ENCODE measurements at places on chromosomes 12 and 14.
A peak's percentile ranks its signal among the peaks of the same experiment; 100 is the strongest.

- DNase-seq: no peak
These were observed 86.4 kb downstream of the SPPL3 start for GRCh38 chr12:120817559-120818330.

DNA sequence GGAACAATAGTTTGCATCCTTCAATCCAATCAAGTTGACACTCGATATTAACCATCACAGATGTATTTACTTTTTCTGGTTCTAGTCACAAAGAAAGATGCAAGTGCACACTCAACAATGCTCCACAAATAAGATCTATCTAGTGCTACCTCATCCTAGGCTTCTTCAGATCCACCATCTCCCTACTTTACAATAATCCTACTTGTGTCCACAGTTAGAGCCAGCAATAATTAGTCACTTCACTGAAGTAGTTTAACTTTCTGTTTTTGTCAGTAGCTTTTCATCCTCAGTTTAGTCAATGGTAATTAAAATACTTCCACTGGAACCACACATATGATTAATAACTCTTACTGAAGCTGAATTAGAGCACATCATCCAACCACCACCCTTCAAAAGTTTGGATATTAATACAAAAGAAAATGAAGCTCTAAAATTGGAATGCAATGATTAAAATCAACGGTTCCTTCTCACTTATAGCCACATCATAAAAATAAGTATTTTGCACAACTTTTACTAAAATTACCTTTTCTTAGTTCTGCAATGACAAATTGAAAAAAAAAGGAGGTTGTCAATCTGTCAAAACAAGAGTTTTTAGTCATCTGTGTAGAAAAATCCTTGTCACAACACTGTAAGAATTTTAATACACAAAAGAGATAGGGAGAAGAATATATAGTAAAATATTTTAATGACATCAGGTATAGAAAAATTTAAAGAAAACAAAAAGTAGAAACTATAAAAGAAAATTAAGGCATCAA is 28.2 kb upstream of the SNRPF start:
- DNase-seq: no peak

DNA sequence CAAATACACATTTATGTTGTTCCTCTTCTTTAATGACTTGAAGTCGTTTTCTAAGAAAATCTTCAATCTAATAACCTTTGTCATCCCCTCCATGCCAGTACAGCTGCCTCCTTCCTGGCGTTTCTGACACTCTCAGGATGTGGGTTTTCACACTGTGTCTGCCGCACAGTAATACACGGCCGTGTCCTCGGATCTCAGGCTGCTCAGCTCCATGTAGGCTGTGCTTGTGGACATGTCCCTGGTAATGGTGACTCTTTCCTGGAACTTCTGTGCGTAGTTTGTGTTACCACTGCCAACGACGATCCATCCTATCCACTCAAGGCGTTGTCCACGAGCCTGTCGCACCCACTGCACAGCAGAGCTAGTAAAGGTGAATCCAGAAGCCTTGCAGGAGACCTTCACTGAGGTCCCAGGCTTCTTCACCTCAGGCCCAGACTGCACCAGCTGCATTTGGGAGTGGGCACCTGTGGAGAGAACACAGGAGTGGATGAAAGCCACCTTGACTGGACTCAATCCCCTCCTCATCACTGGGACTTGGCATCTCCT is 1095.9 kb downstream of the TMEM121 start:
- no peak for DNase-seq

- no peak for DNase-seq
These were observed 80.0 kb upstream of the EGLN3 start for GRCh38 chr14:34030864-34031263.

DNA sequence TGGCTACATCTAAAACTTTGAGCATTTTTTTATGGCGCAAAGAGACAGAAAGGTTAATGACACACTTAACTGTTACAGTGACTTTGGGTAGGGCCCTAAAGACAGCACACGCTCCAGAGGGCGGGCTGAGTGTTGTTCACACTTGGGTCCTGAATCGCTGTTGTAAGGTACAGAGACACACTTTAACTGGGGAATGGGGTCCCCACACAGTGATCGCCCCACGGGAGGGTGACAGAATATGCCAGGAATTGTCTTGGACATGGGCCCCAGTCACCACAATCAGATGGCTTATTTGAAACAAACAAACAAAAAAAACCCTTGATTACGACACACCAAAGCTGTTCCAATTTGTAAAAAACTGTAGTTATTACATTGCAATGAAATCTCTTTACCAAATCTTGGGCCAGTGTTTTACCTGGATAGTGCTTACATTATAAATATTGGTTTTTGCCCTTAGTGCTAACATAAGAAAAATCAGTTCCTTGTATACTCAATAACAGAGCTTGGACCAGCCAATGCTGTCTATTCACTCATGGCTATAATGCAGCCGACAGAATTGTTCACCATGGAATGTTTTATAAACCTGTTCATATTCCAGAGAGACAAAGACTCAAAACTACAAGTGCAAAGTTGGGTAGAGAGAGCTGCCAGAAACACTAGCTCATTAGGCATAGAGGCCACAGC is 28.3 kb downstream of the KCTD10 start:
- DNase-seq: no peak

GRCh38 chr12:124715121-124715990 is 147.9 kb upstream of the NCOR2 start:
- no peak for DNase-seq

- no peak for DNase-seq
These were observed 131.3 kb downstream of the ITPR2 start for GRCh38 chr12:26701604-26702215.

- DNase-seq: no peak
These were observed 2.8 kb downstream of the TSHR start for GRCh38 chr14:80958226-80958625.

DNA sequence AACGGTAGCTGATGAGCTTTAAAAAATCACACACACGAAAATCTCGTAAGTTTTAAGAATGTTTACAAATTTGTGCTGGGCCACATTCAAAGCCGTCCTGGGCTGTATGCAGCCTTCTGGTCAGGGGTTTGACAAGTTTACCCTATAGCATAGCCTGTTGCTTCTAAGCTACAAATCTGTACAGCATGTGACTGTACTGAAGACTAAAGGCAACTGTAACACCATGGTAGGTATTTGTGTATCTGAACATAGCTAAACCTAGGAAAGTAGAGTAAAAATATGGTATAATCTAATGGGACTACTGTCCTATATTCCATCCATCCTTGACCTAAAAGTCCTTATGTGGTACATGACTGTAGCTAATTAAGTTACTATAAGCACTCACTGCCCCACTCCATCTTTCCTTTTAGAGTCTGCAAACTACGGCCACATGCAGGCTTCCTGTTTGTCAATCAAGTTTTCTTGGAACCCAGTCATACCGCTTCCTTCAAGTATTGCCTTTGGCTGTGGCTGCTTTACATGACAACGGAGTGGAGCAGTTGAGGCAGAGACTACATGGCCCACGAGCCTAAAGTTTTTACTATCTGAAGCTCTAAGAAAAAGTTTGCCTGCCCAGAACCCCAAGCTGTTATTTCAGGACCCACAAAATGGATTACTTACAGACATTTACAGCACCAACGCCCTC is 18.5 kb downstream of the KRT7 start:
- no peak for DNase-seq

DNA sequence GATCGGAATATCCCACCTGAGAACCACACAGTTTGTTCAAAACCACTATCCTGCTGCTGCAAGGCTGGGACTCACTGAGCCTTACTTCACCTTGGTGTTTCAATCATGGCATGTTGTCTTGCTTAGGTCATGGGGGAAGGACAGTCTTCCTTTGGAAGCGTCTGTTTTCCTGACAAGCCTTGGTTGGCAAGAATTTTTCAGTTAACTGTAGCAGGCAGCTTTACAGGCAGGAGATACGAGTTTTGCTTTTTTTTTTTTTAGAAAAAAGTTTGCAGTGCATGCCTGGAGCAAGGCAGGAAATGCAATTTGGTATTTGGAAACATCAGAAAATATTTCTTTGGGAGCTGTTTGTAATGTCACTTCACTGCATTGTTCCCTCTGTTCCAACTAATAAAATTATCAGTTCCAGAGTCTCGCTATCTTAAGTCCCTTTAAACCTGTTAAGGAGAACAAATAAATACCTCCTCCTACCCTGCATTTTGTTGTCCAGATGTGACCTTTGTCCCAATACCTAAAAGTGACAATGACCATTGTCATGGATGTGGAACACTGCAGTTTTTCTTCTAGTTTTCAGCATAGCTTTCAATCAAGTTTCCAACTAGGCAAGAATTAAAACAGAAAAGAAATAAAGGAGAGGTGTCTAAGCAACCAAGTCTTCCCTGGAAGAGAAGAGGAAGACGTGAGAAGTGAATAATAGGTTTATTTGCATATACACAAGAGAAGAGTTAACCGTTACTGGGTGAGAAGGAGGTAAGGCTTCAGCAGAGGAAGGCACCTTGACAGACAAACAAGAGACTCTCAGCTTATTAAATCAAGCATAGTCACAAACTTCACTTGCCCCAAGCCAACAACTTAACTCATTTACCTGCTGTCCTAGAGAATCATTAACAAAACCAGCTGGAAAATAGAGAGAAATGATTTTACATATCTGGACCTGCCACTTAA is 71.4 kb upstream of the ACTN1 start:
- DNase-seq: no peak

DNA sequence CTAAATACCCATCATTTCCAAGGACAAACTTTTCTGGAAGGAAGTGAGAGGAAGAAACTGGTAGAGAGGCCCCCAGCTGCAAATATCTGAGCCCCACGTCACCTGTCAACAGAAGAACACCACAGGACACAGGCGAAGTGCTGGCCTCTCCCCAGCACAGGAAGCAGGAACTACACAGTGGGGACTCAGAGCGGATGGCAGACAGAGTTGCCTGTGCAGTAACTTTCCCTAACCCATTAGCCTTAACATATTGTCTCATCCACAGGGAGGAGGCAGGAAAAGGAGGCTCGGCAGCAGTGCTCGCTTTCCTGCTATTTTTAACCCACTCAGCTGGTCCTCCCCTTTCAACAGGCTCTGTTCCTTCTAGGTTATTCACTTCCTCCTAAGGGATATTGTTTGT is 111.5 kb upstream of the TMPO start:
- no peak for DNase-seq

DNA sequence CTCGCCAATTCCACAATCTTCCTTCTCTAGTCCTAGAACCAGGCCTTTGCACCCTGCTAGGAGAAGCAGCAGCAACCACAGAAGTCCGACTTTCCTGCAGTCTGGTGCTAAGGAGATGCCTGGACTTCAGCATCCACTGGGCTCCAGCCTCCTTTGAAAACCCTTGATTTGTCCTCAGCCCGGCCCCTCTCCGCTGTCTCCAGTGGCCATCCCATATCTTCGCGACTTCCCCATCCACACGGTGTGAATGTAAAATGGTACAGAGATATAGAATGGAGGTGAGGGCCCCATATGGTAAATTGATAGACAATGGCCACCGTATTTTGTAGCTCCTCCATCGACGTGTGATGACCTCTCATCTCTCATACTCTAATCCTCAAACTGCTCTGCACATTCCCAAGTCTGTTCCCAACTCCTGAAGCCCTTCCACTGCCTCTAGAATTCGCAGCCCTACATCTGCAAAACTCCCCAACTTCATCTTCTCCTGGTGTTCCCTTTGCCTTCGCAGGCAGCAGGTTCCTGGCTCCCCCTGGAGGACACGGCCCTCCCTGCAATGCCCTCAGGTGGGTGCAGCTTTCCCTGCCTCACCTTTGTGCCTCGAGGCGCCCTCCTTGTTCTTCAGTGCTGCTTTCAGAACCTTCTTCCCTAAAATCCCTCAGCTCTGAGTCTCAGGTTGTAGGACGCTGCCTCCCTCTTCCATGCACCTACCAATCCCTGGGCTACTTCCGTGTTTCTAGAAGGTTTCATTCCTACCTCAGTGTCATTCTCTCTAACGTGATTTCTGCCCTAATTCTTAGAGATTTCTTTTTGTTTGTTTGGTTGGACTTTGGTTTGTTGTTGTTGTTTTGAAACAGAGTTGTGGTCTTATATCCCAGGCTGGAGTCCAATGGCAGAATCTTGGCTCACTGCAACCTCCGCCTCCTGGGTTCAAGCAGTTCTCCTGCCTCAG is 36.7 kb downstream of the TMBIM6 start:
- peak; percentile 71 for DNase-seq

DNA sequence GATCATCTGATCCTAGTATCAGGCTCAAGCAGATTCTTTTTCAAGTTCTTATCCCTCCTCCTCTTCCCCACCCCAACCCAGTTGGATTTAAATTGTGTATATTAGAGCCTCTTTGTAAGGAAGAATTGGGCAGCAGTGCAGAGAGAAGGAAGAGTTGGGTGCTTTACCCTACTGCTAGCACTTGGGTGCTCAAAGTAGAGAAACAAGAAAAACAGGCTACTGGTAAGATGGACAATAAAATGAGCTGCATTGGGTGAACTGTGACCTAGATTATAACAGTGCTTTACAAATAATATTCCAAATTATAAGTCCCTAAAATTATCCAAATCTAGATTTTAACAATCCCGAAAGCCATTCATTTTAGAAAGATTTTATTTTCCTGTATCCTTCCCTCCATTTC is 363.4 kb upstream of the GARIN6 start:
- DNase-seq: no peak

GRCh38 chr12:19515179-19515578 is 75.9 kb downstream of the AEBP2 start:
- DNase-seq: no peak

DNA sequence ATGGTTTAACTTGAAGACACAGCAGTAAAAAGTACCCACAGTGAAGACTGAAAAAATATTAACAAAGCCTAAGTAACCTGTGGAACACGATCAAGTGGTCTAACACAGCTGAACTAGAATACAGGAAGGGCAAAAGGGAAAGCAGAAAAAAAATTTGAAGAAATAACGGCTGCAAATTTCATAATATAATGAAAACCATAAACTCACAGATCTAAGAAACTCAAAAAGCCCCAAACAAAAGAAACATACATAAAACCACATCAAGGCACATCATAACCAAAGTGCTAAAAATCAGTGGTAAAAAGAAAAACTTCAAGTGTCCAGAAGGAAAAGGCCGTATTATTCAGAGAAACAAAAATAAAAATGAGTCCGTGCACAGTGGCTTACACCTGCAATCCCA is 30.9 kb downstream of the SPPL3 start:
- no peak for DNase-seq

DNA sequence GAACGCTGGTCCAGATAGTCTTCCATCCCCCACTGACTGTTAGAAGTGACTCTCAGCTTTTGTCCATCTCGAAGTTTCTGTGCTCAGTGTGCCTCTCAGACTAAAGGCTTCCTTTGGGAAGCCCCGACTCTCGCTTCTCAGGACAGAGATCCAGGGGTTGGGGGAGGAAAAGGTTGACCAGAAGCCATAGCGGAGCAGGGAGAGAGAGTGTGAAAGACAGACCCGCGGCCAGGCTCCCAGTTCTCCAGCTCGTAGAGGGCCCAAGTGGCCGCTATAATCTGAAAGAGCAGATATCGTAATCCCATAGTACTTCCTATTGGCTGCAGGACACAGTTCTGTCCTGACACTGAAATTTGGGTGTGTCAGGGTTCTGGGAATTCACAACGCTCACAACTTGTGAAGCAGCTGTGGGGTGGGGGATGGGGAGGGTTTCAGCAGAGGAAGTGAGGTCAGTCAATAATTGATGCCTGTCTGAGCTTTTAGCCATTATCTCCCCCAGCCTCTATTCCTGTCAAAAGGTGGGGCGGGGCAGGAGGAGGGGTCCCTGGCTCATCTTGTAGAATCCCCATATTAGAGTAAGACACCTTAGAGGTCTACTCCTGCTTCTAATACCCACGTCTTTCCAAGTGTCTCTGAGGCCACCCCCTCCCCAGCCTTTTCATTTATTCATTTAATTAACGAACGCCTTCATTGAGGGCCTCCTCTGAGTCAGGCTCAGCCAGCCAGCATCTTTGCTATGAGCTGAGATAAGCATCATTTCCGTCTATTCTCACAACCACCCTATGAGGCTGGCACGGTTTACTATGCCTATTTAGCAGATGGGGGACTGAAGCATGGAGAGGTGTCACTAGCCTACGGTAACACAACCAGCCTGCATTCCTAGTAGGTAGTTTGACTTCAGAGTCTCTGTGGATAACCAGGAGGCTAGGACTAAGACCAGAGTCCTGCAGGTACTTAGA is 1.6 kb upstream of the ACVRL1 start:
- no peak for DNase-seq
